Lung (tissue), 17 donors: ENCODE measurements at places on chromosomes 7 and 10. TPM values are rescaled to one million over a fixed set of nuclear protein-coding genes. Genes with fewer than 3 reads are reported as not detected.

- H3K27ac ChIP-seq = no peak overlapping the region
- no peaks in the 10 kb centered on the region for H3K4me1 ChIP-seq
- H3K27me3 ChIP-seq = no peaks in the 10 kb centered on the region
Measured at GRCh38 chr7:151735851-151736402, 141.0 kb downstream of the PRKAG2 start.

GRCh38 chr7:84085998-84086397 is 108.6 kb downstream of the SEMA3A start:
- DNase-seq = no peak
- no peak overlapping the region for H3K27ac ChIP-seq
- H3K4me3 ChIP-seq = no peak overlapping the region
- no peaks in the 10 kb centered on the region for H3K36me3 ChIP-seq
- peaks cover 13% of the 10 kb centered on the region for H3K4me1 ChIP-seq

GRCh38 chr10:122252805-122253204 is 18.3 kb upstream of the BTBD16 start:
- no peak overlapping the region for H3K4me3 ChIP-seq
- no peaks in the 10 kb centered on the region for H3K4me1 ChIP-seq
- H3K36me3 ChIP-seq = peaks cover 55% of the 10 kb centered on the region
- no peak for DNase-seq
- H3K27ac ChIP-seq = no peak overlapping the region

DNA sequence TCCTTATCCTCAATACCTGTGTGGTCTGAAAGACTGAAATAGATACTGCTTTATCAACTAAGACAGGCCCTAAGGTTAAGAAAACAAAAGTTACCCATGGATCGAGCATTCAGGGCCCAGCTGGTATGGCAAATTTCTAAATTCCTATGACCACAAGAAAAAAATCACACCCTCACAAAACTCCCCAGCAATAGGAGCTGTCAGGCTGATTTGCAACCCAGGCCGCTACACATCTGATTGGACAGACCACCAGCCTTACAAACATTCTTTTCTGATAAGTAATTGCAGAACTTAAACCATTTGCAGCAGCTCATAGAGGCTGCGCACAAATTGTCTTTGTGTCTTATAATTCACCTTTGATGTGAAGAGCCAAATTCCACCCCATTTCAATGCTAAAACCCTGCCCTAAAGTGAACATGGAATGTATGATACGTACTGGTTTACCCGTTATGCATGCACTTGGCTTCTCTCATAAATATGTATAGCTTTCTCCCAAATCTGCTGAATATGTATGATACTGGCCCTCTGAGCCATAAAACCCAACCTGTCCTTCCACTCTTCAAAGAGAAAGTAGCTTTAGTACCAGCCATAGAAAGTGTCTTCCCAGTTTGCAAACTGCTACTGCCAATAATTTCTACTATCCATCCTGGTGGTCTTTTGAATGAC is 842.5 kb downstream of the GRID1 start:
- H3K4me3 ChIP-seq = no peak overlapping the region
- no peaks in the 10 kb centered on the region for H3K36me3 ChIP-seq
- H3K27ac ChIP-seq = no peak overlapping the region
- no peaks in the 10 kb centered on the region for H3K4me1 ChIP-seq

GRCh38 chr10:11631890-11632587 is 20.6 kb upstream of the USP6NL start:
- no peaks in the 10 kb centered on the region for H3K27me3 ChIP-seq
- no peaks in the 10 kb centered on the region for H3K36me3 ChIP-seq
- no peak overlapping the region for H3K27ac ChIP-seq
- H3K4me3 ChIP-seq = no peak overlapping the region

GRCh38 chr7:88546808-88547207 is 212.7 kb upstream of the ZNF804B start:
- no peak for DNase-seq
- H3K36me3 ChIP-seq = no peaks in the 10 kb centered on the region
- no peaks in the 10 kb centered on the region for H3K27me3 ChIP-seq
- no peaks in the 10 kb centered on the region for H3K4me1 ChIP-seq
- no peak overlapping the region for H3K27ac ChIP-seq

The NODAL gene
- total RNA-seq = not detected

The A1CF gene
- 0.25 TPM for total RNA-seq
